ENCODE measurements at places on chromosomes 3 and 15. TPM values are rescaled to one million over a fixed set of nuclear protein-coding genes. Genes with fewer than 3 reads are reported as not detected.

ALDH1A3 gene
- polyA plus RNA-seq: 10.9 TPM

CACNA2D2 gene
- 8.2 TPM for polyA plus RNA-seq

LSAMP gene
- 8.6 TPM for polyA plus RNA-seq

CCDC54 gene
- 3.8 TPM for polyA plus RNA-seq

CACNA1D gene
- polyA plus RNA-seq: 1.0 TPM

POPDC2 gene
- polyA plus RNA-seq: 23.8 TPM

FRMD4B gene
- 16.1 TPM for polyA plus RNA-seq

DUOXA2 gene
- polyA plus RNA-seq: not detected

ACP3 gene
- 0.81 TPM for polyA plus RNA-seq

MKRN2OS gene
- 0.70 TPM for polyA plus RNA-seq

PRR23E gene
- not detected for polyA plus RNA-seq

EIF5A2 gene
- polyA plus RNA-seq: 4.1 TPM

THAP10 gene
- polyA plus RNA-seq: 2.1 TPM

CKMT1A gene
- polyA plus RNA-seq: not detected

DNA sequence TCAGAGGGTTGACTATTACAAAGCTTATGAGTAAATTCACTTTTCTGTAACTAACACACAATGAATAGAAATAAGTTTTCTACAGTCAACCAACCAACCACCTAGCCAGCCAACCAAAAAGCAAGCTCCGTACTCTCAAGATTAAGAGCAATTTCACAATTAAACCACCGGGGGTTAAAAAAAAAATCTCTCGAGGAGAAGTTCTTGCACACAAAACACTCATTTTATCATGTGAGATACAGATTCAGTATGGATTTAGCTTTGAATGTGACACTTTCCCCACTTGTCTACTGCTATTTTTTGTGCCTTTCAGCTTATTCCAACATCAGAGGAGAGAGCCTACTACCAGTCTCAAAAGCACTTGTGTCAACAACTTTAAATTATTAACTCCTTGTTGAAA is 135.3 kb downstream of the SV2B start:
- DNase-seq: no peak

DNA sequence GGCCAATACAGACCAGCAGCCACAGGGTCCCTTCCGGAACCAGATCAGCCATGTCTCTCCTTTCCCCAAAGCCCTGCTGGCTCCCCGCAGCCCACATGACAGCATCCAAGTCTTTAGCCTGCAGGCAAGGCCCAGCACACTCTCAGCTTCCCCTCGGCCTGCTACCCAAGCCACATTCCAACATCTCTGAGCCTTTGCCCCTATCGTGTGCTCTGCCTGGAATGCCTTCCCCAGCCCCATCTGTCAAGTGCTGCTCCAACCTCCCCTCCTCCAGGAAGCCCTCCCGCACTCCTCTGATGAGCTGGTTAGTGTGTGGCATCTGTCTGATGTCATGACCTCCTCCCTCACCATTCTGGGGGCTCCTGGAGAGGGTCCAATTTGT is 8.5 kb downstream of the PLXND1 start:
- no peak for DNase-seq

GRCh38 chr3:103685939-103686338 is 1251.1 kb downstream of the ZPLD1 start:
- DNase-seq: no peak

DNA sequence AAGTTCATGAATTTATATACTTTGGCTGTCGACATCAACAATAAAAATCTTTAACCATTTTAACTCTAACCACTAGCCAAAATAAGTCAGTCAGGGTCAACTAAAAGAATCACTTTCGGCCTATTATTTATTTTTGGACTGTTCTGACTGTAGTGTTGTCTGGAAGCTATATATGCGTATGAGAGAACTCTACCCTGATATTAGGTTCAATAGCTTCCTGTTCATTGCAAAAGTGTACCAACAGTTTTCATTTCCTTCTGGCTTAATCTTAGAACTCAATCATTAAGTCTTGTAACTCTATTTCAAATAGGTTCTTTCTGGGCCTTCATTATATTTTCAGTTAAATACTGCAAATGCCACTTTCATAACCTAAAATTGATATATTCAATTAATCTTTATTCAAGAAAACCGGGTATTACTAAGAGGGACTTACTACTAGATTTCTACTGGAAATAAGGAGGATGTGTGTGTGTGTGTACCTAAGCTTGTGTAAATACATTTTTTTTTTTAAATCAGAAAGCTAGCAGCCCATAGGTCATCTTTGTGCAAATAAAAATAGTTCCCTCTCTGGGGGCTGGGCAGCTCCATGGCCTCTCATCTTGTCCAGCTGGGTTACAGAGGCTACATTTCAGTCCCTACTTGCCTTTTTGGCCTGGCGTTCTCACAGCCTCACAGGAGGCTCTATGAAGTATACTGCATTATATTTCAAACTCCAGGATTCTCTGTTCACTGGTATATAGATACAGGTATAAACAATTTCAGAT is 5.8 kb downstream of the SERPINI2 start:
- DNase-seq: no peak

DNA sequence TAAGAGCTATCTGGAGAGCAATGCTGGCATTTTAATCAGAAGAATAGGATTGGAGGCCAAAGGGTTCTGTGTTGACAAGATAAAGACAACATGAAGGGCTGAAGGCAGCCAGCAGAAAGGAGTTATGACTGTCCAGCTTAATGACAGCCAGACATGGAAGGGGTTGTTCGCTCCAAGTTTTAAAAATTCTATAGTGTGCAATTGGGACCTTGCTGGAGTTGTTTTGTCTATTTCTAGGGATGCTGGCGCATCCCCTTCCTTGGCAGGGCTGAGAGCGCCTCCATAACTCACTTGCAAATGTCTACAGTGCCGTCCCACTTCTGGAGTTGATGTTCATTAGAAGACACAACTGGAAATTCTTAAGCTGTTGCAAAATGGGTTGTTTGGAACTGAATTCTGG is 200.7 kb downstream of the TLE3 start:
- peak; percentile 46 for DNase-seq

DNA sequence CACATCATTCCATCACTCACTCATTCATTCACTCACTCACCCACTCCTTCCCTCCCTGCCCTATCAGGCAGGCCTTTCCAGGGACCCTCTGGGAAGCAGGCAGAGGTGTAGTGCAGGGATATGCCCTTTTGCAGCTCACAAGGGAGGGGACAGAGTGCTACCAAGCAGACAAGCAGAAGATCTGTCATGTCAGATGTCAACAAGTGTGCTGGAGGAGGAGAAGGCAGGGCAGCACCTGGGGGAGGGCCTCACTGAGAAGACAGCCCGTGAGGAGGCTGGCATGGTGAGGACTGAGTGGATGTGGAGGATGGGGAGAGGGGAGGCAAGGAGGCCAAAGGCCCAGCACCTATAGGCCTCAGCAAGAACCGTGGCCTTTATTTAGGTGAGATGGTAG is 15.3 kb downstream of the ABTB1 start:
- DNase-seq: no peak

GRCh38 chr3:36399933-36400332 is 19.6 kb downstream of the STAC start:
- no peak for DNase-seq

GRCh38 chr3:195178124-195178910 is 92.6 kb downstream of the XXYLT1 start:
- DNase-seq: no peak

DNA sequence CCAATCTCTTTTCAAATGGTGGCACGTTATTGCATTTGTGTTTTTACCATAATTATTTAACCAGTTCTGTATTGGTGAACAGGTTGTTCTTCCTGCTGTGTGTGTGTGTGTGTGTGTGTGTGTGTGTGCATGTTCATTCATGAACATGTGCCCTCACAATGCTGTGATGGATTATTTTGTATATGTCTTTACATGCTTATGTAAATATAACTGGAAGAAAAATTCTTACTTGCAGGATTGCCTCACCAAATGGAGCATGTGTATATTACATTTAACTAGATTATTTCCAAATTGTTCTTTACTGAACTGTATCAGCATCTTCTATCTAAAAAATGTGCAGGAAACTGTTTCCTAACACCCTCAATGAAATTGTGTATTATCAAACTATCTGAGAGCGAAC is 175.2 kb upstream of the ZPLD1 start:
- no peak for DNase-seq

DNA sequence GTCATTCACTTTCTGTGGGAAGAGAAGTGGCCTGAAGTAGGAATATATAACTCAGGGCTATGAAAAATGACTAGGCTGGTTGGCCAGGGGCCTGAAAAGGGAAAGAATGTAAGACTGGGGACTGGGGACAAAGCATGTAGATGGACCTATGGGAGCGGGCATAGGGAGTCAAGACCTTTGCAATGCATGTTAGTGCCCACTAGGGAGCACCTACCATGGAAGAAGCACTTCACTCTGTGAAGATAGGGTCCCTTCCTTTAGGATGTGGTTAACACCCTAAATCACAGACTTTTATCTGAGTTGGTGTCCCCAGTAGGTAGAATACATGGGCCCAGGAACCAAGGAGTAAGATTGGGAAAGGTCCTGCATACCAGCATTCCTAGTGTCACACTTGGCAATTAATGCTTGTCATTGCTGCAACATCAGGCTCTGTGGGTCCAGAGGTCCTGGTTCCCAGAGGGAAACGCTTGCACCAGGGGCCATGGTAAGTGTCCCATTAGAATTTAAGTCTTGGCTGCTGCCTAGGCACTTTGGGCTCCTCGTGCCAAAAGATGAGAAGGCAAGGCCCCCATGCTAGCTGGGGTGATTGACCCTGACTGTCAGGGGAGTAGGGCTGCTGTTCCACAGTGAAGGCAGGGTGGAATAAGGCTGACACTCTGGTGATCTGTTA is 79.6 kb downstream of the CRYGS start:
- DNase-seq: no peak

DNA sequence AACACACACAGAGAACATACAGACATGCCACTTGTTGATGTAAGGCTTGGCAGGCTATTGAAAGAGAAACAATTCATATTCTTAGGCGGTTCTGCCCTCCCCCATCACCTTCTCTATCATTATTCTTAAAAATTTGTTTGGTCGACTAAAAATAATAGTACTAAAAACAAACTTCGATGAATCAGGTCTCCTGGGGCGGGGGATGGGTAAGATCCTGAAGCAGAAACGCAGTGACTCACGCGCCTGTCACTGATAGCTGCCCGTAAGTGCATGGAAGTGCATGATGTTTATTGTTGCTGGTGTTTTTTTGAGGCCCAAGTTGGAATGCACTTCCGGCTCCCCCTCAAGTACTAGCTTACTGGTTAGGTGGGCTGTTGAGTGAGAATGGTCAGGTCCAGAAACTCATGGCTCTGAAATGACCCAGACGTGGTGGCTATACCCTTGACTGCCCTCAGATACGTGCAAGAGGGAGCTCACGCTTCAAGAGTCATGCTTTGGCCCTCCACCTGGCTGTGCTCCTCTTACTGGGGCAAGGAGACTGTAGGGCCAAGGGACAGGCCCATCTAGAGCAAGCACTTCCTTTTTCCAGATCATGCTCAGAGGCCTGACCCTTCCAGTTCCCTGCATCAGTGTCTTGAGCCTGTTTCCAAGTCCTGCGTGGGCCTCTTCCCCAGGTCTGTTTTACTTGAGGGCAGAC is 10.9 kb downstream of the SMAD3 start:
- DNase-seq: no peak

DNA sequence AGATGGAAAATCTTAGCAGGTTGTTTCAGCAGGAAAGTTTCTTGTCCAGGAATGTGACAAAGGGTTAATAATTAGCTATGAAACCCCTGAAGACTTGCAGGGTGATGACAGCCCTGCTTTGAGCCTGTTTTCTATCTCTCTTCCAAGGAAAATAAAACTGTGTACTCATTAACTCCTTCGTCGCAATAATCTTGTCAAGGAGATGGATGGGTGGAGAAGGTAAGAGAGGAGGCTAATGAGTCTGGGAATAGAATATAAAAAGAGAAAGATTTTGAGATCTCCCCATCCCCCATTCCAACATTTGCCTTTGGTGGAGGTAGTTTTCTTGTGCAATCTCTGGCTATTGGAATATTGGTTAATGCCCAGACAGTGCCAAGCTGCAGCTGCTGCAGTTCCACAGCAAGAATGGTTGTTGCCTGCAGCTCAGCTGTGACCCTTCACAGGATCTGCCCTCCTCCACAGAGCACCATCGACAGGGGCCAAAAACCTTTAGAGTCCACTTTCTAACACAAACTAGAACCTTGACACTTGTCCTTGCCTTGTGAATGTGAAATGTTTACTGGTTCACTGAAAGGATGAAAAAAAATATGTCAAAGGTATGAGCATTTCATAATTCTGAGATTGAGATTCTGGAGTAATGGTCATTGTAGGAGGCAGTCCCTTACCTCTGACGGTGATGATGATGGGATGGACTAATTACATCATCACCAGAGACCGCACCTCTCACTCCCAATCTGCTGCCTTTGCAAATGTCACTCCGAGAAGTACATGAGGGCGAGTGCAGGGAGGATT is 4.2 kb upstream of the LRIG1 start:
- no peak for DNase-seq

DNA sequence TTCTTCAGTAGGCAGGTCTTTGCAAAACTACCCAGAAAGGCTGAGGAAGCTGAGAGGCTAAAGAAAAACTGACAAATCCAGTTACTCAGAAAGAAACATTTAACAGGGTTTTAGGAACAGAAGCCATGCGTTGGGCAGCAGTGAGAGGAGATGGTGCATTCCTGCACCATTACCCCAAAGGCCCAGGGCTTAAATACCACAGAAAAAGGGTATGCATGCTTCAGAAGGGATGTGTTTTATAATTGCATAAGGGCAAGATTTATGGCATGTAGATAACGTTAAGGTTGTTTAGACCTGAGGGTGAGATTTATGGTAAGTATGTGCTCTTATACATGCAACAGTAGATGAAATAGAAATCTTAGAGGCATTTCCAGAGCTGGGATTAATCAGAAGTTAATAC is 10.0 kb downstream of the C3orf52 start:
- no peak for DNase-seq

DNA sequence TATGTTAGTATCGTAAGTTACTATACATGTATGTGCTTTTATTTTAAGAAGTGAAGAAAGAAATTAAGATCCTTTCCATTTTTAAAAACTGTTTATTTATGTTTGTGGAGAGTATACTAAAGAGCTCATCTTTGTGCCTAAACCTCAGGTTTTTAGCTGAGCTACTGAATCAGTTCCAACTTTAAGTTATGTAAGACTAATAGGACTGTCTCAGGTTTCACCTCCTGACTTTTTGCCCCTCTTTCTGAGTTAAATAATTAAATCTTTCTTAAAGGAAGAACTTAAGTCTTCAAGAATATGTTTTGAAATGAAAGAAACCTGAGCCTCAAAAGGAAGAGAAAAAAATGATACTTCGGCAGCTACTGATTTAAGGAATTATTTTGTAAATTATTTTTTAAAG is 2.6 kb downstream of the SLMAP start:
- DNase-seq: no peak

GRCh38 chr15:40930430-40931299 is 1.5 kb downstream of the DLL4 start:
- peak; percentile 53 for DNase-seq

- no peak for DNase-seq
Measured at GRCh38 chr3:192063570-192063969, 602.6 kb downstream of the PYDC2 start.

GRCh38 chr3:150840802-150841515 is 64.3 kb downstream of the MINDY4B start:
- DNase-seq: no peak

GRCh38 chr15:91704343-91704742 is 149.2 kb upstream of the SLCO3A1 start:
- no peak for DNase-seq

GRCh38 chr3:173785004-173785403 is 387.5 kb downstream of the NLGN1 start:
- DNase-seq: no peak

- DNase-seq: no peak
Measured at GRCh38 chr15:55226127-55226526, 29.4 kb upstream of the RSL24D1 start.

All from hindlimb muscle (tissue), 1 donor.